ENCODE measurements at places on chromosomes 12 and 14. TPM values are rescaled to one million over a fixed set of nuclear protein-coding genes. Genes with fewer than 3 reads are reported as not detected.

GRCh38 chr14:89618330-89618708, 201.3 kb upstream of the FOXN3 start:
- DNase-seq: no peak

GRCh38 chr12:112126000-112126438, 659 bp downstream of the TRAFD1 start:
- no peak for DNase-seq

DNA sequence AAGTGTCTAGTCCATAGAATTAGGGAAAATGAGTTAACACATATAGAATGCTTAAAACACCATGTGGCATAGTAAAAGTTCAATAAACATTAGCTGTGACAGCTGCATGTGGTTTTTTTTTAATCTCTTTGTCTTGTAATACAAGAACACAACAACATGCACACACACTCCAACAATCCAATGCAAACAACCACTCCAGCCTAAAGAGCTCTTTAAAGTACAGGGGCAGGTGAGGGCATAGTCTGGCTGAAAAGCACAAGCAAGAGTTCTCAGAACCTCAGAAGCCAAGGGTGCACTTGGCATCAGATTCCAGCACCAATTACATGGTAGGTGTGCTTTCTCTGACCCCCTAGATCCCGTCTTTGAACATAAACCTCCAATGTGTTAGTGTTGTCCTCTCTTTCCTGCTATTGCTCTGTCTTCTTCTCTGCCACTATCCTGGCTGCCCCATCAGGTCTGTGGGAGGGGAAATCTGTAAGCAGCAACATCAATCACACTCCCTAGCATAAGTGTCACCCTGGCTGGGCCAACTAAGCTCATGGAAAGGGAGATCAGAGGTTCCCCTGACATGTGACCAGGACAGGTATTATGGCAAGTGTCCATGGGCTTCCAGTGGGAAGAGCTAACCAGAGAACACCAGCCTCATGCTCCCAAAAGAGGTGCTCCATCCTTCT, 91.0 kb downstream of the SLC8A3 start:
- DNase-seq: no peak

Gene FAM90A1
- 0.07 TPM for total RNA-seq

Gene STON2
- 11.4 TPM for total RNA-seq

All from right lobe of liver (tissue), 6 donors.